Islet precursor cell (in vitro differentiated cells): ENCODE measurements at places on chromosomes 4 and X.

DNA sequence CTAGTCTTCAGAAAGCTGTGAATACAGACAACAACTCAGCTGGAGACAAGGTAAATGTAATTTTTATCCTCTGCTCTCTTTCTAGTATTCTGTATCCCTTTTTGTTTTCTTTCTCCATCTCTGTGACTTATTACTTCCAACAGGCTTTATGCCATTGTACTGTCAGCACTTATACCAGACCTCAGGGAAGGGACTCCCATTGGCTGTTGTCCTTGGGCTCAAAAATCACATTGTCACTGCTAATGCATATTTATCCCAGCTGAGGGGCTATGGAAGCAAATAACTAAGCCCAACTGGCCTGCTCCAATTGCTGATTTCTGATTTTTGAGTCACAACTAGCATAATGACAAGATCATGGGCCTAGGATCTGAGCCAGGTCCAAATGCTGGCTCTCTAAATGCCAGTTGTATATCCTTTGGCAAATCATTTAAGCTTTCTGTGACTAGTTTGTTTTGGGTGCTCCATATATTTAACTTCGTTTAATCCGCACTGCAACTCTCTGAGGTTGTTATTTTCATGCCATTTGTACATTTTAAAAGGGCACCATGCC is 395.1 kb upstream of the GNPDA2 start:
- no peak for DNase-seq

DNA sequence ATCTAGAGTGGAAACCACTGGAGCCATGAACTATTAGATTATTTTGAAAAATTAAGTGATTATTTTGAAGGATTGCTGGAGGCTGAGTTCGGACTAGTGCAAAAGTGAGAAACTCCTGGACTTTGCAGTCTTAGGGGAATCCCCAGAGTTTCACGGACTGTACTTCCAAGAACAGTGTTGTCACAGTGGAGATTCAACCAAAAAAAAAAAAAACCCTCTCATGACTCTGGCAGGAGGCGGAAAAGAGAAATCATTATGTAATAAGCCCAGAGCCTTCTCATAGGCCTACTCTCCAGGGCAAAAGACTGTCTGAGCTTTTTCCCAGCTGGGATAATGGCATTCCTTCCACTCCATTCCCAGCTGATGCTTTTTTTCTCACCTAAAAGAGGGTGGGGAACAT is 16.8 kb upstream of the C4orf51 start:
- DNase-seq, result no peak

DNA sequence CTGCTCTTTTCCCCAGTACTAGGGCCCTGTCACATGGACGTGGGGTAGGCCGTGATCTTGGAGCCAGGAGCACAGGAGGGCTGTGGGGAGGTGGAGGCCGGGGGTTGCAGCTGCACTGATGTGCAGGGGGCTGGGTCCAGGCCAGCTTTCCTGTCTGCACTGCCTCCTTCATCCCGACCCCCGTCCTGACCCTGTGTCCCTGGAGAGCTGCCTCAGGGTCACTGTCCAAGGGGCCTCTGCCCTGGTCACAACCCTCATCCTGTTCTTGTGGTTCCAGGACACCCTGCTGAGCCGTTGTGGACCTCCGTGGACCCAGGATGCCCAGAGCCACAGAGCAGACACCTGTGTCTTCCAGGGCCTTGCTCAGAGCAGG is 91.7 kb upstream of the ADRA2C start:
- DNase-seq, result no peak

DNA sequence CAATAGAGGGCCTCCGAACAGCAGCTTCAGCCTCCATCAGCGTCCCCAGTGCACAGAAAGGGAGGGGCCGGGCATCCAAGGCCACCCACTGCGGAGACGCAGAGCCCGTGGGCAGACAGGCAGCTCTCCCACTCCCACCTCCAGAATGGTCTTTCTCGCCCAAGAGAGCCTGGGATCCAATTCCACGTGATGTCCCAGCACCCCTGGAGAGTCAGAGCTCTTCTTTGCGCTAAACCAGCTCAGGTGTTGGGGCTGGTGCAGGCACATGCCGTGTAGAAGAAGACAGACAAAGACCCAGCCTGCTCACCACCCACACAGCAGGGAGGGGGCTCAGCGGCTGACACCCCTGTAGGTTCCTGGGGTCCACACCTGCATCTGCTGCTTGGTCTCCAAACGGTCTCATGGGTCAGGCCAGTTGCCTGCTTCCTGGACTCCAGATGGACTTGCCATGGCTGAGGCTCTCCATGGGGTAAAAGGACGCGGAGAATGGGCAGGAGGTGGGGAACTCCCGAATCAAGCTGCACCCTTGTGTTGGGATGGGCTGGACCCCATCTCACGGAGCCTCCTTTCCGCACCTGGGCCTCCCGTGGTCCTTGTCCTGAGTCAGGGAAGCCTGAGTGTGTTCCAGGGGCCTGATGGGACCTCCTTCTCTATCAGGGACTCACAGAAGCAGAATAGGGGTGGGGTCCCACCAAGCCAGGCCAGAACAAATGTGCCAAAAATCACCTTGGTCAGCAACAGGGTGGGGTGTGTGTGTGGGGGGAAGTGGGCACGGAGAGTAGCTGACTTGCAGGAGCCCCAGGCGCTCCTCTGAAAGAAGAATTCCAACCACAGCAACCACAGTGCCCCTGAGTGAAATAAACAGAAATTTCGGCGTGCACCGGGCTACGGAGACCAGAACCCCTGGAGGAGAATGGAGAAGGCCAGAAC is 11.6 kb upstream of the ASMTL start:
- DNase-seq, result peak; percentile 37

DNA sequence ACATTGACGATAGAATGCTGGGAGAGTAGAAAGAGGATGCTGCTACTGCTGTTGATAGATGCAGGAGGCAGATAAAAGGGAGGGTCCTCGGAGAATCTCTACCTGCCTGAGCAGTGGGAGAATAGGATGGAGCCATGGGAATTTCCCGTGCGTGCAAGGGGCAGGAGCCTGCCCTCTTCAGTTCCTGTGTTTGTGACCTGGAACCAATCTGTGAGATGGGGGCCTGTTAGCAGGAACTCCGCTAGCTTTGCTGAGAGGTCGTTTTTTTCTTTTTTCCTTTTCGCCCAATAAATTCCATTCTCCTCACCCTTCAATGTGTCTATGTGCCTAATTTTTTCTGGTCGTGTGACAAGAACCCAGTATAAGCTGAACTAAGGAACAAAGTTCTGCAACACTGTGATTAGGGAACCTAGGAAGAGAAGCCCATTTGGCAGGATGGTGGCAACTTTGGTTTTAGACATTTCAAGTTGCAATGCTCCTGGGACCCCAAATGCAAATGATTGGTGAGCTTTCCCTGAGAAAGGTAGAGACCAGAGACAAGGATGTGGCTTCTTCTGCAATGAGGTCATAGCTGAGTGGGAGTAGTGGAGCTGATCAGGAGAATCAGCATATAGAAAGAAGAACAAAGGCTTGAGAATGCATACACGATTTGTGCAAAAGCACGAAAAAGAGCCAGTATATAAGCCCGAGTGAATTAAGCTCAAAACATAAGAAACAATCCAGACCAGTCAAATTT is 23.9 kb downstream of the SLC39A8 start:
- peak; percentile 63 for DNase-seq

- no peak for DNase-seq
Observed at GRCh38 chr4:157810137-157810774, 362.6 kb downstream of the GASK1B start.

DNA sequence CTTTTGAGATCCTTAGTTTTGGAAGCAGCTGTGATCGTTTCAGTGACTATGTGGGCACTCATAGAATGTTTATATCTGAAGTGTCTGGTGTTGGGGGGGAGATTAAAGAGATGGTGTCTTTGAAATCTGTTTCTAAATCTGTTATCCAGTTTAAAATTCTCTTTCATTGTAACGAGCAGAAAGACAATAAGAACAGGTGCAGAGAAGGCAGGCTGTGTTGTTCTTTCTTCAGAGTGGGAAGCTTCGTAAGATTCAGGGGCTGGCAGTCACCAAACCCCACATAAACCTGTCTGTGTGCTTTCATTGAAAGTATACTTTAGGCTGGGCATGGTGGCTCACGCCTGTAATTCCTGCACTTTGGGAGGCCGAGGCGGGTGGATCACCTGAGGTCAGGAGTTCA is 16.3 kb upstream of the DHRSX start:
- DNase-seq, result no peak
